ENCODE measurements at places on chromosomes 11 and 22. TPM values are rescaled to one million over a fixed set of nuclear protein-coding genes. Genes with fewer than 3 reads are reported as not detected.

DNA sequence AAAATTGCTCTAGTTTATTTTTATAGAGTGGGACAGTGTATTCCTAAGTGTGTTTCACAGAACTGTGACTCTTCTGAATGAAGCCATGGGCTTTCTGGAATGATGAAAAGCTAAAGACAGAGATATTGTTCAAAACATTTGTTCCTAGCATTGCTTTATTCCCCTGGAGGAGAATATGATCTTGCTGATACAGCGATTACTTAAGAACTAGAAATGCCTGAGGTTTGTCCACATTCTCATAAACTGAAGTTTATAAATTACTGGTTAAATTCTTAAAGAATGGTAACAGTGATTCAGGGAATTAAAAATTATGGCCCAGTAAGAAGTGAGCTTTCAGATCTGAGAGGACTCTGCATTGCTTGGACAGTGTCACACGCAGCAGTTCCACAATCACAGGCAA is 690.3 kb downstream of the FAM181B start:
- H3K4me3 ChIP-seq, result no peak overlapping the region
- H3K36me3 ChIP-seq, result no peaks in the 10 kb centered on the region
- H3K4me1 ChIP-seq, result no peaks in the 10 kb centered on the region
- DNase-seq, result no peak
- no peak overlapping the region for H3K27ac ChIP-seq
- no peaks in the 10 kb centered on the region for H3K27me3 ChIP-seq

SESN3 gene
- total RNA-seq, result 5.5 TPM

- H3K4me3 ChIP-seq, result no peak overlapping the region
- H3K27me3 ChIP-seq, result no peaks in the 10 kb centered on the region
- H3K27ac ChIP-seq, result no peak overlapping the region
Measured at GRCh38 chr11:18366286-18366685, 28.1 kb upstream of the LDHA start.

DNA sequence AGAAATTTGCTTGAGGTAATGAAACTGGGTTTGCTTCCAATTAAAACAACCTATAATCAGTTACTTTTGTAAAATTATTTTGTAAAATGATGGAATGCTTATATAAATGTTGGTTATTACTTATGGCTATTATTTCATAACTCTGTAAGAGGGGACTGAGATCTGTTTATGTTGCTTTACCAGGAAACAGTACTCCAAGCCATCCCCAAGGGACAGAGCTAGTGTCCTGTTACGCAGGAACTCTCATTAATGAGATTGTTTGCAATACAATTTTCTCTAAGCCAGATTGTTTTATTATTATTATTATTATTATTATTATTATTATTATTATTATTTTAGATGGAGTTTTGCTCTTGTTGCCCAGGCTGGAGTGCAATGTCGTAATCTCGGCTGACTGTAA is 2.3 kb upstream of the NOX4 start:
- no peak overlapping the region for H3K4me3 ChIP-seq
- H3K27me3 ChIP-seq, result peaks cover 6% of the 10 kb centered on the region
- no peak for DNase-seq

RRM1 gene
- total RNA-seq, result 78.4 TPM

OVCH2 gene
- not detected for total RNA-seq

- H3K4me3 ChIP-seq, result no peak overlapping the region
- H3K27me3 ChIP-seq, result no peaks in the 10 kb centered on the region
- DNase-seq, result no peak
- no peaks in the 10 kb centered on the region for H3K36me3 ChIP-seq
Measured at GRCh38 chr22:49647627-49648026, 180.0 kb downstream of the BRD1 start.

DNA sequence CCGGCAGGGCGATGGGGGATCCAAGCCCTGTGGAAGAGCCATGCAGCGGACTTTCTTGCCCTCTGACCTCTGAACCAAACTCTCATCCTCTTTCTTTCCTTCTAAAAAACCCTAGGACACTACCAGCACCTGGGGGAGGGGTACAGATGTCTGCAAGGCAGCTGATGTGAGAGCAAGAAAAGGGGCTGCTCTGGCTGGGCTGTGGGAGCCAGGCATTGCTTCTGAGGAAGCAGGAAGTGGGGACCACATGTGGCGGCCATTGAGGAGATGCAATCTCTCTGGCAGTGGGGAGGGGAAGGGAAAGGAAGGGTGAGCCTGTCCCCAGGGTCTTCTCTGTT is 36.0 kb downstream of the FAM83F start:
- H3K36me3 ChIP-seq, result no peaks in the 10 kb centered on the region
- no peak overlapping the region for H3K27ac ChIP-seq
- no peak overlapping the region for H3K4me3 ChIP-seq
- no peaks in the 10 kb centered on the region for H3K27me3 ChIP-seq

CCDC188 gene
- not detected for total RNA-seq

- H3K27me3 ChIP-seq, result no peaks in the 10 kb centered on the region
- H3K4me1 ChIP-seq, result no peaks in the 10 kb centered on the region
- H3K4me3 ChIP-seq, result no peak overlapping the region
- H3K27ac ChIP-seq, result no peak overlapping the region
- DNase-seq, result no peak
Measured at GRCh38 chr11:88167853-88168252, 7.4 kb downstream of the RAB38 start.

DNA sequence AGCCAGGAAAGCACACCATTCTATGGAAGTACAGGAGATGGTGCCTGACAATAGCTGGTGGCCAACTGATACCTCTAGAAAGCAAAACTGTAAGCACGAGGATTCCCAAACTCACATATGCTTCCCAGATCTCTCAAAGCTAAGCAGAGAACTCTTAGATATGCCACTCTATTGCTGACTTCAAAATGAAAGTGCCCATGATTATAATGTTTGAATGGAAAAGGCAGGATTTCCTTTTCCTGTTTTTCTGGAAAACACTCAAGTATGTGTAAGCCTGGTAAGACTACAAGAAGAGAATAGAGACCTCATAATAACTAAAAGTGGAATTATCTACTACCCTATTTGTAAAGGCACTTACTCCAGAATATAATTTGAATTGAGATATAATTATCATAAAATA is 2.6 kb upstream of the CARD18 start:
- H3K4me3 ChIP-seq, result no peak overlapping the region
- no peaks in the 10 kb centered on the region for H3K36me3 ChIP-seq
- no peaks in the 10 kb centered on the region for H3K27me3 ChIP-seq
- H3K27ac ChIP-seq, result peak overlapping the region; percentile 28
- no peaks in the 10 kb centered on the region for H3K4me1 ChIP-seq

GRCh38 chr11:88122956-88123355 is 52.3 kb downstream of the RAB38 start:
- no peaks in the 10 kb centered on the region for H3K4me1 ChIP-seq
- DNase-seq, result no peak
- H3K27ac ChIP-seq, result no peak overlapping the region
- no peaks in the 10 kb centered on the region for H3K27me3 ChIP-seq
- no peaks in the 10 kb centered on the region for H3K36me3 ChIP-seq
- H3K4me3 ChIP-seq, result no peak overlapping the region

GRCh38 chr11:17498058-17498457 is 21.4 kb upstream of the ABCC8 start:
- no peak overlapping the region for H3K4me3 ChIP-seq
- no peak overlapping the region for H3K27ac ChIP-seq
- H3K4me1 ChIP-seq, result no peaks in the 10 kb centered on the region
- peak; percentile 16 for DNase-seq
- no peaks in the 10 kb centered on the region for H3K36me3 ChIP-seq

DNA sequence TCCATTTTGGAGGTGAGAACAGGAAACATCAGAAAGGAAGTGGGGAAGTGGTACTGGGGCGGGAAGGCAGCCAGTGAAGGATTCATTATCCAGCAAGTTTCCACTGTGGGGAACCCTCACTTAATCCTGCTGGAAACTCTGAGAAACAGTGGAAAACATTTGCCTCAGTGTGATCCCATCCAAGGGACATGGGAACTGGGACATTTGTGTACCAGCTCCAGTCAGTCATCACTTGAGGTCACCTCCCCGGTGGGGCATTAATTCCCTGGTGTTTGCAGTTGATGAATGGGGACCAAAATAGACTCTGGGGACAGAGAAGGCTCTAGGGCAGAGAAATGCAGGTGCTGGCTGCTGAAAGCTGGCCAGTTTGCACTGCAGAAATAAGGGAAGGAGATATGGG is 599.9 kb downstream of the BUD13 start:
- H3K4me3 ChIP-seq, result no peak overlapping the region
- no peak overlapping the region for H3K27ac ChIP-seq

DNA sequence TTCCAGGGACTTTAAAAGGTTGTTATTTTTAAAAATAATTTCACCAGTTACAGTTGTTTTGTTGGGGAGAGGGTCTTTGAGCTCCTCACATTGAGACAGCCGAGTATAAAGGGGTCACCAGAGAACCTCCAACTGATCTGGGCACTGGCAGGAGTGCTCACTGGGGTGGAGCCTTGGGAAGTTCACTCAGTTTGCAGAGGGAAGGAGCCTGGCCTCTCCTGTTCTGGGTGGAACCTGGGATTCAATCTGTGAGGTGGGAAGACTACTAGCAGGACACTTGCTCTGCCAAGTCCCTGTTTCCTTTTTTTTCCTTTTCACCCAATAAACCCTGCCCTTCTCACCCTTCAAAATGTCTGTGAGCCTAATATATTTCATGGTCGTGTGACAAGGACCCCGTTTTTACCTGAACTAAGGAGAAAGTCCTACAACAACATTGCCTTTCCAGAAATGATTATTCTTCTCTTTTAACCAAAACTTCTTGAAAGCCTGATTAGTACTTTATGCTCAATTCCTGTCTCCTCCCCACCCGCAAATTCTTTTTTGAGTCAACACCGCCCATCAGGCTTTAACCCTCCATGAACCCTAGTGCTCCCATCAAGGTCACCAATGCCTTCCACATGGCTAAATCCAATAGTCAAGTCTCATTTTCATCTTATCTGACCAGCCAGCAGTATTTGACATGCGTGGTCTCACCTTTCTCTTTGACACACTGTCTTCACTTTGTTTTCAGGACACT is 22.0 kb upstream of the MSANTD2 start:
- peaks cover 42% of the 10 kb centered on the region for H3K27me3 ChIP-seq
- H3K4me1 ChIP-seq, result no peaks in the 10 kb centered on the region
- no peak for DNase-seq
- H3K27ac ChIP-seq, result no peak overlapping the region
- H3K36me3 ChIP-seq, result no peaks in the 10 kb centered on the region
- H3K4me3 ChIP-seq, result no peak overlapping the region

GRCh38 chr11:19499999-19500398 is 212.6 kb upstream of the NAV2 start:
- H3K27me3 ChIP-seq, result no peaks in the 10 kb centered on the region
- no peaks in the 10 kb centered on the region for H3K4me1 ChIP-seq
- H3K4me3 ChIP-seq, result no peak overlapping the region
- no peak for DNase-seq
- no peak overlapping the region for H3K27ac ChIP-seq

GRCh38 chr11:30852091-30852490 is 265.9 kb upstream of the MPPED2 start:
- H3K27ac ChIP-seq, result no peak overlapping the region
- no peak overlapping the region for H3K4me3 ChIP-seq
- H3K4me1 ChIP-seq, result no peaks in the 10 kb centered on the region
- H3K36me3 ChIP-seq, result no peaks in the 10 kb centered on the region
- DNase-seq, result no peak

Data from stomach (tissue), 19 donors.